Activated gamma-delta T cell treated with Interleukin-2 at 50 U/mL for 16 hours (primary cell): ENCODE measurements at places on chromosomes 7 and 10.

- DNase-seq, result no peak
Measured at GRCh38 chr7:56188823-56189346, 72.7 kb upstream of the NUPR2 start.

DNA sequence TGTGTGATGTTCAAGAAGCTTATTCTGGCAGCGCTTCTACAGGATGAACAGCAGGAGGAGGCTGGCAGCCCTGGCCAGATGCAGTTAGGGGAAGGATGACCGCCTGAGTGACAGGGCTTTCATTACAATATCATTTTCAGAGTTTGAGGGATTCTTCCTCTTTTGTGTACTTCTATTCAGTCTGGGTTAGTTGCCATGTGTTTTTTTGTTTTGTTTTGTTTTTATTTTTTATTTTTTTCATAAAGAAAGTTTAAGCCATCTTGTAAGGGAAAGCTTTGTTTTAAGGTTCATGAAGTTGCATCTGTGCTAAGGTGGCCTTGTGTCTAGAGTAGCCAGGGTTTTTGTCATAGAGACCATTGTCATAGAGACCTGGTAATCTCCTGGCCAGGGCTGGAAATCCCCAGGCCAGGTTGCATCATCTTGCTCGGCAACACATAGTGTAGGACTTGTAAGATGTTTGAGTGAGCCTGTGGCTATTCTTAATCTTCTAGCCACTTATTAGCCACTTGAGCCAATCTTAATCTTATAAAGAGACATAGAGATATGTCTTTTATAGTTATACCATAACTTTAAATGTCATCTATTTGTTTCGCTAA, 230.5 kb upstream of the TMEM229A start:
- DNase-seq, result no peak

DNA sequence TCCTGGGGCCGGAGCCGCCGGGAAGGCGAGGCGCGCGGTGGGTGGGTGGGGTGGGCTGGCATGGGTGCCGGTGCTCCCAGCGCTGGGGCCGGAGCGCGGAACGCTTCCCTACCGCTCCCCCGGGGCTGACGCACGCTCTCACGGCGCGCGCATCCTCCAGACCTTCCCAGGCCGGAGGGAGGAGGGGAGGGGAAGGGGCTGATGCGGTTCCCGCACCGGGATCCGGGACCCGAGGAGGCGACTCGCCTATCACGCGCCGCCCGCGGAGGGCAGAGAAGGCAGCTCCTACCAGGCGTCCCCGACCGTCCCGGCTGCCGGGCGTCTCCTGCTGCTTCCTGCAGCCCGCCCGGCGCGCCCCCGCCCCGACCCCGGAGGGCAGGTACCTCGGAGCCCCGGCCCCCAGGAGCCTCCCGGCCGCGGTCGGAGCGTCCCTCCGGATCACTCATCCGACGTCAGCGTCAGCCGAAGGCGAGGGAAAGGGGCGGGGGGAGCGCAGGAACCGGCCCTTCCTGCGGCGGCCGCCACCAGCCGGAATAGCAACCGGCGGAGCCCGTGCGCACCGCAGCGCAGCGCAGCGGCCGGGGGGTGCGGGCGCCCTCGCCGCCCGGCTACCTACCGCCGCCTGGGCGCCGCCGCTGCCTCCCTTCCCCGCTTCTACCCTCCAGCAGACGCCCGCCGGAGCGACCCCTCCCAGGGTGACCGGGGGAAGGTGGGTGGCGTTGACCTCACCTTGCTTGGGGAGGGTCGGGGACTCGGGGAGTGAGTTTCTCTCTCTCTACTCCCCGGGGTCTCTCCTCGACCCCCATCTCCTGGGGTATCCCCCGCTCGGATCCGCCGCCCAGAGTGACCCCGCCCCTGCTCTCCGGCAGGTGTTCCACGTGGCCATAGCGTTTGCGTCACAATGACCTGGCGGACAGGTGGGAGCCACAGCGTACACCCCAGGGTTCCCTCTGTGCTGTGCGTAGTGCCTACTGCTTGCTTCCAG, at the start of gene ICA1:
TSS of gene ICA1 (minus strand) at position 457 of the 985 bp plus-strand sequence. CDS start 26,241 bp downstream, outside the sequence.
- DNase-seq, result no peak

DNA sequence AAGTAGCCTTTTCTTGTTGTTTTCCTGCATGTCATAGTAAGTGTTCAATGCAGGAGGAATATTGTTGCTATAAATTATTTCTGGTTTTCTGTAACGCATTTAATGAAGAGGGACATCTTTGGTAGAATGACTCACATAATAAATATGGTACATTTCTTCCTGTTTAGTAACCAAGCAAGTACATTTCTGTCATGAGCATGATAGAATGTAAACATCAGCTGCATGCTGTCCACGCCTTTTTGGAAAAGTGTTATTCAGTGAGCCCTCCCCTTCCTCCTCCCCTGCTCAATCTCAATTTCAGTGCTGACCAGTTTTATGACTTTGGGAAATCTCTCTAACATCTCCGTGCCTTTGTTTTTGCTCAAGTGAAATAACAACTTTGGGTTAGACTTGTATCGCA, 664.0 kb downstream of the XPNPEP1 start:
- DNase-seq, result no peak

DNA sequence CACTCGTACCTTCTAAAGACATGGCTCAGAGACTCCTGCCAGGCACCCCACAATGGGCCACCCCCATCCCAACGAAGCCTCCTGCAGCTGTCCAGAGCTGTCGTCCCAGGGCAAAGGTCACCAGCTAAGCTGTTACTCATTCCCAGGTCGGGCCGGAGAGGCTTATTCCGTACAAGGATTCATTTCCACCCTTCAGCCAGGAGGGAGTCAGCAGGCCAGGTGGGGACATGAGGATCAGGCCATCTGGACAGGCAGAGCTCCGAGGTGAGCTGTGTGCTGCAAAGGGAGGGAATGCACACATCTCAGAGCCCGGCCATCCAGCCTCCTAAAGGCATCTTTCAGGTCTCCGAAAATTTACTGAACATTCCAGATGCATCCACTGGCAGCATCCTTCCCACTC, 63.9 kb upstream of the NANOS1 start:
- no peak for DNase-seq

DNA sequence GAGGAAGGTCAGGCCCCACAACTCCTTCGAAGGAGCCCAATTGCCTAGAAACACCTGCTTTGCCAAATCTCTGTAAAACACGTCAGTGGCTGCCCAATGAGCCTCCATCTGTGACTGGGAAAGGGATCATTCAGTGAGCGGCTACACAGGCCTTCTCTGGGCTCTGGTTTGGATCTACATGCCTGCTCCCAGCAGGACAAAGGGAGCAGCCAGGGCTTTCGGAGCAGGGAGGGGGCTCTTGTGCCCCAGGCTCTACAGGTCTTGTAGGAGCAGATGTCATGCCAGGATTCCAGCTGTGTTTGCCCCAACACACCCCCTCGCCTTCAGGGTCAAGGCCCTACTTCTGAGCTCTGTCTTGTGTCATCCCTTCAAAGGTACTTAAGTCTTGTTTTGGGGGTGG, 73.5 kb downstream of the CLEC2L start:
- no peak for DNase-seq

GRCh38 chr10:53315709-53316108, 543.1 kb upstream of the MBL2 start:
- DNase-seq, result no peak

DNA sequence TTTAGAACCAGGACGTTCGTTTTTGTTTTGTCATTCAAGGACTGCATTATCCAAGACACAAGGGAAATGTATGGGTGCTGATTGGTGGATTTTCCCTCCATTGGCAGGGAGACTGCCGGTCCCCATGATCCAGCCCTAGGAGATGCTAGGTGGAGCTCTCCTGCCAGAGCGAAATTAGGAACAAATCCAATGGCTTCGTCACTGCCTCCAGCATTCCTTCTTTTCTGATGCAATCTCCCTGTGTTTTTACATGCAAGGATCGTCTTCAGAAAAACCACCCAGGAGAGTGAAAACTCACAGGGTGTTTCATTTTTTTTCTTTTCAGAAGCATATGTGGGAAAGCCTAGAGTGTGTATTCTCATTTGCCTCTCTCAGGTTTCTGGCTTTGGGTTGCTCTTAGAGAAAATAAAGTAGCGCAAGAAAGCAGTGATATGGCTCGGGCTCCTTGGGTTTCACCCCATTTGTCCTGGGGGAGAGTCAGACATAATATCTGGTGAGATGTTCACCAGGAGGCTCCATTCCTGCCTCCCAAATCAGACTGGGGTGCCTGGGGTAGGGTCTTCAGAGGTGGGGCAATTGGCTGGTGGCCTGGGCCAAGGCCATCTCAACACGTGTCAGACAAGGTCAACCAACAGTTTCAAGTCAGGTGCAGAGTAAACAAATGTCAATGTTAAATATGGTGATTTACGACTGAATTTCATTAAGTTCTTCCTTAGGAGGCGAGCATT, 450.9 kb upstream of the MKI67 start:
- no peak for DNase-seq

GRCh38 chr7:16644636-16645592, 640 bp downstream of the ANKMY2 start:
- DNase-seq, result peak; percentile 58

DNA sequence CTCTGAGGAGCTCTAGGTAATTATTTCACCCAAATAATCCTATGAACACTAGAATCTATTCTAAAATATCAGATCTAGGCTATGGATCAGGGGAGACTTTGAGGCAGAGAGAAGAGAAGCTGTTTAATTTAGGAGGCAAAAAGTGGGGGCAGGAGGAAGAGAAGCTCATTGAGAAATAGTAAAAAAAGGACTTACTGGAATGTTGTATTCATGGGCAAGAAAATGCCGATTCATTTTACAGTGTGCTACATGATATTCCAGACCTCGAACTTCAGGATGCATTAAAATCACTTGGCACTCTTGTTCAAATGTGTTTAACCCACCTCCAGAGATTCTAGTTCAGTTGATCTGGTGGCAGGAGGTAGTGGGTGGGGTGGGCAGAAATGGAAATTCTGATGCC, 109.5 kb upstream of the ITGB1 start:
- DNase-seq, result no peak

- no peak for DNase-seq
Measured at GRCh38 chr10:65570143-65571010, 1355.5 kb upstream of the LRRTM3 start.

DNA sequence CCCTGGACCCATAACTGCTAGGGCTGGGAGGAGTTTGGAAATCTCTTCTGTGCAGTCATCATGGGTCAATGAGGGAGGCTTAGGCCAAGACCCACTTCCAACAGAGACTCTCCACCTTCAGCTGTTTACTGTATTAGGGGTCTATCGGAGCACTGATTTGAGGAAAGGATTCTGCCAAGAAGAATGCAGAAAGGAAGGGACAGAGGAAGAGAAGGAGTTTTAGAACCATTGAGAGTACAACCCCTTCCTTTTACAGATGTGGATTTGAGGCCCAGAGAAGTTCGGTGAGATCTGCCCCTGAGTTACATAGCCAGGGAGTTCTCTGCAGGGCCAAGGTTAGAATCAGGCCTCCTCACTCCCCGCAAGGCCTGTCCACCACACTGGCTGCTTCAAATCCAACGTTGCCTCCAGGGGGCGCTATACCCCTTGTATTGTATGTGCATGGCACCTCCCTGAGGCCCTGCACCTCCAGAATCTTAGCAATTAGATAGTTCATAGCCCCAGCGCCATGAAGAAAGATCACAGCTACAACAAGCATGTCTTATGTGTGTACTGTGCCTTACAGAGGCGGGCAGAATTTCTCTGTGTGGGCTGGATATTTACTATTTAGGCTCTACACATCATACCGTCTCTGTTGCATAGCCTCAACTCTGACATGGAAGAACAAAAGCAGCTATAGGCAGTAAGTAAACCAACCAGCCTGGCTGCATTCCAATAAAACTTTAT, 246.8 kb downstream of the SKIDA1 start:
- peak; percentile 18 for DNase-seq

- DNase-seq, result no peak
Measured at GRCh38 chr7:150388306-150388705, 9.2 kb downstream of the ZNF775 start.

GRCh38 chr7:41107330-41107937, 595.5 kb downstream of the INHBA start:
- no peak for DNase-seq

GRCh38 chr10:128068398-128069285, 57.6 kb downstream of the MKI67 start:
- no peak for DNase-seq

DNA sequence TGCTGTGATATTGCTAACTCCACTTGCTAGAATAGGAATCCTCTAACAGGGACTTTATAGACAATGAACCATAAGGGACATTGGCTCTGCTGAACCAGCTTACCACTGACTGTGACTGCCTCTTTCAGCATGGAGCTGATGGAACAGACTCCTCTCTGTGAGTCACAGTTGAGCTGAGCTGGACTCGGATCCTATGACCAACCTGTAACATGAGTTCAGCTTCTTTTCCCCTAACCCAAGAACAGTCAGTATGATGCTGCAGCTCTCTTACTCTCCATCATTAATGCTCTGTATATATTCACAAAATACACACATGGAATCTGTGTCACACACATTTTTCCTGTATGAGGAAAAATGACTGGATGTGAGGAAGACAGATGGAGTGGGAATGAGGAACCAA, 177.9 kb upstream of the BET1 start:
- no peak for DNase-seq

- no peak for DNase-seq
Measured at GRCh38 chr7:2321020-2321419, 6.8 kb upstream of the SNX8 start.

DNA sequence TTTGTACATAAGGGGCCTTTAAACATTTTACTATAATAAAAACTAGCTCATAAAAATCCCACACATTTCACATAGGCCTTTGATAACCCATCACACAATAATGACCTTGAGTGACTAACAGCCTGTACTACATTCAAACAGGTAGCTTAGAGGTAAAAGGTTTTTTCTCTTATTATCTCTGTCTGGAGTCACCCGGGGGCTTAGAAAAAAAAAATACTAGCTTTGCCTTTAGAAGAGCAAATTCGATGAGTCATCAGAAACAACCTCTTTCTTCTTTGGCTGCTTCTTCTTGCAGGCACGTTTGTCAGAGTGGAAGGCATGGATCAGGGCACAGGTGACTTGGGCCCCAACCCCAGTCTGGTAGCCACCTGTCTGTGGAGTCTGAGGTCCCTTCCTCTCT, 43.4 kb upstream of the ADO start:
- DNase-seq, result no peak

- DNase-seq, result no peak
Measured at GRCh38 chr10:59753267-59753666, at the start of gene MRLN. MRLN (minus strand) TSS chr10:59753455.

- peak; percentile 8 for DNase-seq
Measured at GRCh38 chr7:74306730-74307469, 17.7 kb downstream of the CLIP2 start.
